ENCODE measurements at places on chromosomes 12 and 14. TPM values are rescaled to one million over a fixed set of nuclear protein-coding genes. Genes with fewer than 3 reads are reported as not detected.

Gene SLC6A13
- 0.26 TPM for total RNA-seq

Gene CACNA1C
- total RNA-seq = 0.09 TPM

Gene RTN1
- total RNA-seq = not detected

Gene SERPINA12
- total RNA-seq = not detected

Gene DBX2
- not detected for total RNA-seq

All from A549 treated with ZK216348 at 1 μM for 4 hours (cell line).